ENCODE measurements at places on chromosomes 12 and 14.

DNA sequence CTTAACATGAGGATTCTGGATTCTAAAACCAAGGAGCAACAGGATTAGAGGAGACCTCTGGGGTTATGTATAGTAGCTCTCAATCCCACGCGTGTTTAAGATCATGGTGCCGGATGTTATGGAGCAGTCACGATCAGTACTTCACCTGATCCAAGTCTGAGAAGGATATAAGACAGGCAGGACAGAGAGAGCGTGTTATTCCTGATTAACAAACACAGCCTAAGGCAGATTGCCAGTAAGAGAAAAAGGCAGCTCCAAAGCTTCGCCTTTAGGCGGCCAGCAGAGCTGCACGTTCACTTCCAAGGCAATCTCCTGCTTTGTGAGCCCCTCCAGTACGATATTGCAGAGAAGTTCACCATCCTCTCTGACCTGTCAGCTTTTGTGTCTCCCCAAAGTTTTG, 5.5 kb downstream of the SETD3 start:
- no peak for DNase-seq
- no peak overlapping the region for H3K27ac ChIP-seq
- peaks cover 48% of the 10 kb centered on the region for H3K4me1 ChIP-seq

DNA sequence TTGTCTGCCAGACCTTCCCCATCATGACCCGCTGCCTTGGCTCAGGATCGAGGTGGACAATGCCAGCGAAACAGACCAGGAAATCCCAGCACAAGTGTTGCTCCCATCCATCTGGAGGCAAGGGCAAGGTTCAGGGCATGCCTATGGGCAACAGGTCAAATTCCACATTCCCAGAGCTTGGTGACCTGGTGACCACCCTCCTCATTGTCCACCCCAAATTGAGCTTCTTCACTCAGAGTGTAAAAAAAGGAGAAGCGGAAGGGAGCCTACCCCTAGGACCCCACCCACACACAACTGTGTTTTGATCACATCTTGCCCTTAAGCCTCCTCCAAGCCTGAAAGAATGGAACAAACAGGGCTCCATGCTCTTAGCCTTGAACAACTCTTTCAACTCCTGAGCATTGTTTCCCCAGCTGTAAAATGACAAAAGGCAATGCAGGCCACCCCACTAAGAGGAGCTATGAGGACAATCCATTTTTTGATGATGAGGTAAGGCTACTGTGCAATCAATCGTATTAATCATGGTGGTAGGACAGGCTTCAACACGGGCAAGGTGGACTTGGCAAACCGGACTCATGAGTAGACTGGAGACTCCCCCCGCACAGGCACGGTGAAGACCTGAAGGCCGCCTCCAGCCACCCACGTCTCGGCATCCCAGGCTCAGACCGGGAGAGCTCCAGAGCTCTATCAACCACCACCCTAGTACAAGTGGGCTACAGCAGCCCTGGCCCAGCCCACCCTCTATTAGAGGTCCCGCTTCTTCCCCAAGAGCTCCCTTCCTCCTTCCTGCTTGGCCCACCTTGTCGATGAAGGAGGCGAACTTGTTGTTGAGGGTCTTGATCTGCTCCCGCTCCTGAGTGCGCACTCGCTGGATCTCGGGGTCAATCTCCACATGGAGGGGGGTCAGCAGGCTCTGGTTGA, 866 bp downstream of the KRT79 start:
- H3K36me3 ChIP-seq = no peaks in the 10 kb centered on the region
- no peak overlapping the region for H3K27ac ChIP-seq
- peaks cover 31% of the 10 kb centered on the region for H3K4me1 ChIP-seq
- no peak overlapping the region for H3K4me3 ChIP-seq
- H3K27me3 ChIP-seq = no peaks in the 10 kb centered on the region
- DNase-seq = no peak

DNA sequence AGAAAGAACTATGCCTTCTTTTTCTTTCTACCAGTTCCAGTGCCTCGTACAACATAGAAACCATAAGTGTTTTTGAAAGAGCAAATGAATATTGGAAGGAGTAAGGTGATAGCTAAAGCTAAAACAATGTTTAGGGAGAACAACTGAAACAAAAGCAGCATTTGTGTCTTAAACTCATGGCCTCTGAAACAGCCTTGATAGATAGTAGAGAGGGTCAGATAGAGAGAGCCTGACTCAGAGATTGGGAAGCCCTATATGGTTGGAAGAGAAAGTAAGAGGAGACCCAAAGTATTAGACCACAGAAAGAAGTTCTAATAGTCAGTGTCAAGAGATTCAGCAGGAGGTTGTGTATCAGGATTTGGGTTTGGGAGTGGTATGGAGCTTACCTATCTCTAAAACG, 79.6 kb upstream of the IFNG-AS1 start:
- DNase-seq = no peak
- no peak overlapping the region for H3K27ac ChIP-seq
- no peaks in the 10 kb centered on the region for H3K36me3 ChIP-seq
- no peaks in the 10 kb centered on the region for H3K4me1 ChIP-seq

DNA sequence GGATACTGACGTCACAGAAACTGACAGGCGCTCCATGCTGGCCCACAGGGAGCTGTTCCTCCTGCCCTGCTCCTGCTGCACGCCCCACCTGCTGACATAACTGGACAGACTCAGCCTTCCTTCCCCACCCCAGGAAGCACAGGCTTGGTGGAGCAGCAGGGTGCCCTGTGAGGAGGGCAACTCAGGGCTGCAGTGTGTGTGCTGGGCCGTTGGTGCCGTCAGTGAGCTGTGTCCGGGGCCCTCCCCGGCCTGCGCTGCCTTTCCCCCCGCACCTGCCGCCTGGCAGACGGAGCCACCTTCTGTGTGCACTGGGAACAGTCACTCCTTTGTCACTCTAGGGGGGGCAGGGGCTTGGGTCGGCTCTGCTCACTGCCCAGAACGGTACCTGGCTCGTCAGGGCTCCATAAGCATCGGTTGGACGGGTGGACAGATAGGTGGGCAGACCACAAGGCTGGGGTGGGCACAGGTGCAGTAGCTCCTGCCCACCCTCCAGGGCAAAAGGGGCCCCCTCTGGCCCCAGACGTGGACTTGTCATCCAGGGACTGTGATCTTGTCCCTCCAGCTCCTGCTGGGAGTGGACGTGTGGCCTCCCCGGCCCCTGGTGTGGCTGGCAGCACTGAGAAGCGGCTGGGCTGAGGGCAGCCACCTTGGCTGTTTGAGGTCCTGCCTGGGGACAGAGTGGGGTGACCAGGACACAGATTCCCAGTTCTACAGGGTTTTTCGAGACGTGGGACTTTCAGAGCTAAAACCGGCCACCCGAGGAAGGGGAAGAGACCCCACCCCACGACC, 32.8 kb downstream of the FBRSL1 start:
- H3K27me3 ChIP-seq = no peaks in the 10 kb centered on the region
- peaks cover 13% of the 10 kb centered on the region for H3K36me3 ChIP-seq
- peaks cover 12% of the 10 kb centered on the region for H3K4me1 ChIP-seq
- no peak overlapping the region for H3K4me3 ChIP-seq
- H3K27ac ChIP-seq = no peak overlapping the region

DNA sequence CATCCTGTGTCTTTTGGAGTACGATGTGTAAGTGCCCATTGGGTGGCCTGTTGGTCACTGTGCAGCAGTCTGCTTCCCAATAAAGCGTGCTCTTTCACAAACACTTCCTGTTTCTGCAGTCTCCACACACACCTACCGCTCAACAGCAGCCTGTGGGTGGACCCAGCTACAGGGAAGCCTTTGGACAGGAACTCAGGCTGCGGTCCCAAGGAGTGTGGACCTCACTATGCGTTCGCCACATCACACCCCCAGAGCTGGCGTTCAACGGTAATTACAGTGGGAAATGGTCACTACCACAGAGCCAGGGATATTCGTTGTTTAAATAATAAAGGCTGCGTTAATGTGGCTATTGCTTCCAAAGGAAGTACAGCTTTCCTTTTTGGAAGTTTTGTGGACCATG, 16.2 kb downstream of the PSMC1 start:
- peaks cover 17% of the 10 kb centered on the region for H3K4me1 ChIP-seq
- no peak for DNase-seq
- H3K27ac ChIP-seq = no peak overlapping the region
- H3K4me3 ChIP-seq = no peak overlapping the region

DNA sequence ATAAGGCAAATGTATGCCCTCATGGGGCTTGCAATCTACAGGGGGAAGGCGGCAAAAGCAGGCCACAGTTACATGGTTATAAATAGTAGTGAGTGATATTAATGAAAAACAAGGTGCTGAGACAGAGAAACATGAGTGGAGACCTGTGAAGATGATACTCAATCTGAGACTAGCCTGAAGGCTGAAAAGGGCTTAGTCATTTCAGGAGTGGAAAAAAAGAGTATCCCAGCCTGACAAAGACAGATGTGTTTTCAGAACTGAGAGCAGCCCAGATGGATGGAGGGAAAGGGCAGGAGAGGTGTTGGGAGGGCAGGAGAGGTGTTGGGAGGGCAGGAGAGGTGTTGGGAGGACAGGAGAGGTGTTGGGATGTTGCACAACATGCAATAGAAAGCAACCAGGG, 181.9 kb downstream of the C12orf42 start:
- no peak overlapping the region for H3K27ac ChIP-seq
- H3K4me1 ChIP-seq = peaks cover 4% of the 10 kb centered on the region
- no peak overlapping the region for H3K4me3 ChIP-seq
- no peak for DNase-seq

- no peak overlapping the region for H3K27ac ChIP-seq
- no peak overlapping the region for H3K4me3 ChIP-seq
These were observed 1086.5 kb downstream of the SLC6A15 start for GRCh38 chr12:83826112-83826511.

DNA sequence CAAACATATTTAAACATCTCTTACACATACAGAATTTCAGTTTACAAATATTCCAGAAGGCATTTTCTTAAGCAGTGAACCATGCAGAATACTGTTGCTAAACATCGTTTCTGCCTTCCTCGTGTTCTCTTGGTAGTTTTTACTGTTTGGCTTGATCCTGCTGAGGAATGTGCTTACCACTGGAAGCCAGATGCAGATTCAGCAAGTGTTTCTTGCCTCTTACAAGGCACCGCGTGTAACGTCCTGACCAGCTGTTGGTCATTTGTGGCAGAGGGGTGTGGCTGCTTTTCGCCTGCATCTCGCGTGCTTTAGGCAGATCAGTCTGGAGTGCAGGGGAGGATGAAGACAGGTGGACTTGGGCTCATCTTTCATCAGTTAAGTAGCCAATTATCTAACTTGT, 12.4 kb downstream of the EIF2B1 start:
- H3K4me3 ChIP-seq = no peak overlapping the region
- no peak overlapping the region for H3K27ac ChIP-seq
- H3K4me1 ChIP-seq = peaks cover 6% of the 10 kb centered on the region

GRCh38 chr14:64801800-64802199, 77.9 kb downstream of the SPTB start:
- H3K4me3 ChIP-seq = no peak overlapping the region
- no peaks in the 10 kb centered on the region for H3K36me3 ChIP-seq

GRCh38 chr14:52741865-52742264, 11.9 kb downstream of the STYX start:
- peak overlapping the region; percentile 99 for H3K27ac ChIP-seq
- peaks cover 26% of the 10 kb centered on the region for H3K4me1 ChIP-seq
- peak overlapping the region; percentile 85 for H3K4me3 ChIP-seq

DNA sequence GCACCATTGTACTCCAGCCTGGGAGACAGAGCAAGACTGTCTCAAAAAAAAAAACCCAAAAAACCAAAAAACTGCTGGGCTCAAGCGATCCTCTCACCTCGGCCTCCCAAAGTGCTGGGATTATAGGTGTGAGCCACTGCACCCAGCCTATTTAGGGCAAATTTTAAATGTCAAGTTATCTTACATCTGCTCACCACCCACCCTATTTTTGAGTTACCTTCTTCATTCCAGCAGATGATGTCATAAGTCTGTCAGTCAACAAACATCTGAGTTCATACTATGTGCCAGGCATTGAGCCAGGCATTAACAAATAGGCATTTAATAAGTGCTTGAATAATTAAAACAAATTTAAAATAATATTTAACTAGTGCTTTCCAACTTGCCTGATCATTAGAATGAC, 21.5 kb downstream of the BATF start:
- H3K36me3 ChIP-seq = peaks cover 8% of the 10 kb centered on the region
- H3K4me3 ChIP-seq = peak overlapping the region; percentile 81
- DNase-seq = no peak
- H3K27ac ChIP-seq = peak overlapping the region; percentile 98

- no peak overlapping the region for H3K4me3 ChIP-seq
- no peak for DNase-seq
- no peaks in the 10 kb centered on the region for H3K36me3 ChIP-seq
- H3K27me3 ChIP-seq = peaks cover 55% of the 10 kb centered on the region
These were observed 50.9 kb downstream of the SNAPC1 start for GRCh38 chr14:61813096-61813606.

- no peaks in the 10 kb centered on the region for H3K36me3 ChIP-seq
- no peaks in the 10 kb centered on the region for H3K27me3 ChIP-seq
- H3K4me3 ChIP-seq = no peak overlapping the region
- no peak overlapping the region for H3K27ac ChIP-seq
- no peaks in the 10 kb centered on the region for H3K4me1 ChIP-seq
- no peak for DNase-seq
These were observed 28.6 kb upstream of the PPM1H start for GRCh38 chr12:62963486-62964041.

- peaks cover 43% of the 10 kb centered on the region for H3K27me3 ChIP-seq
- H3K4me1 ChIP-seq = no peaks in the 10 kb centered on the region
- no peak overlapping the region for H3K27ac ChIP-seq
- DNase-seq = no peak
These were observed 27.2 kb downstream of the GLT8D2 start for GRCh38 chr12:104022786-104023185.

- H3K4me1 ChIP-seq = no peaks in the 10 kb centered on the region
- no peaks in the 10 kb centered on the region for H3K36me3 ChIP-seq
- no peak overlapping the region for H3K27ac ChIP-seq
- no peak overlapping the region for H3K4me3 ChIP-seq
- DNase-seq = no peak
These were observed 126.4 kb downstream of the RIMBP2 start for GRCh38 chr12:130589540-130590317.

DNA sequence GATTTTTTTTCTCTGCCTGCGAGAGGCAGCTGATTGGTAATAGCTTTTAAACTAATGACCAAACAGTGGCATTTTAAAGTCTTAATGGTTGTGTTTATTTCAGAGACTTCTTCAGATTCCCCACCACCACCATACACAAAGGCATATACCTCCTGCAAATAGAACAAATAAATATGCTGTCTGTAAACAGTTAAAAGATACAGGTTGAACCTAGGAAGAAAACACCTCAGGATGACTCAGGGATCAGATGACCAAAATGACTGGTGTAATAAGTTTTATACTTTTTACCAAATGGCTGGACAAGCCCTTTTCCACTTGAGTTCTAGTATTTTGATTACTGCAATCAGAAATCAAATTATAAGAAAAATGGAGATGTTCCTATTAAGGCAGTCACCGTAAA, 364.1 kb downstream of the PAWR start:
- H3K27me3 ChIP-seq = no peaks in the 10 kb centered on the region
- no peaks in the 10 kb centered on the region for H3K4me1 ChIP-seq
- no peak overlapping the region for H3K4me3 ChIP-seq
- no peaks in the 10 kb centered on the region for H3K36me3 ChIP-seq

DNA sequence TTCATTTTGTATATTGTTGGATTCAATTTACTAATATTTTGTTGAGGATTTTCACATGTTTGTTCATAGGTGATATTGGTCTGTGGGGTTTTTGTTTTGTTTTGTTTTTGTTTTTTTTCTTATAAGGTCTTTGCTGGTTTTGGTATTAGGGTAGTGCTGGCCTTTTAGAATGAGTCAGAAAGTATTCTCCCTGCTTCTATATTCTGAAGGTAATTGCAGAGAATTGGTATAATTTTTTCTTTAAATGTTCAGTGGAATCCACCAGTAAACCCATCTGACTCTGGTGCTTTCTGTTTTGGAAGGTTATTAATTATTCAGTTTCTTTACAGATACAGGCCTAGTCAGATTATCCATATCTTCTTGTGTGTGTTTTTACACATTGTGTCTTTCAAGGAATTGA, 8.9 kb downstream of the TOGARAM1 start:
- H3K27ac ChIP-seq = no peak overlapping the region
- peaks cover 60% of the 10 kb centered on the region for H3K4me1 ChIP-seq
- no peaks in the 10 kb centered on the region for H3K27me3 ChIP-seq

All from natural killer cell treated with Interleukin-12 subunit alpha and Interleukin-12 subunit beta and Interleukin-15 and Interleukin-18, amount 100 ng/mL, for 72 hours (primary cell).